Left lung (tissue), 14 donors: ENCODE measurements at places on chromosomes 7 and 10.

GRCh38 chr7:159114981-159115380, 29.7 kb downstream of the VIPR2 start:
- peak; percentile 2 for DNase-seq

DNA sequence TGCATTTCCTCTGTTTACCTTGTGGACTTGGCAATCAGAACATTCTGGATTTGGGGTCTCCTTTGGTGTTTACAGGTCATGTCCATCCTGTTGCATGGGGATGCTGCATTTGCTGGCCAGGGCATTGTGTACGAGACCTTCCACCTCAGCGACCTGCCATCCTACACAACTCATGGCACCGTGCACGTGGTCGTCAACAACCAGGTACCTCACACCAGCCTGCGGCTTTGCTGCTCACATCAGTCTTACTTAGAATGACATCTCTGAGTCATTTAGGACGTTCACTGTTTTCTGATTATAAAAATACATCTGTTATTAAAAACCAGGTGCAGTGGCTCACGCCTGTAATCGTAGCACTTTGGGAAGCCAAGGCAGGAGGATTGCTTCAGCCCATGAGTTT, 67.0 kb upstream of the ZMIZ2 start:
- no peak for DNase-seq

GRCh38 chr7:54187886-54188685, 354.1 kb upstream of the VSTM2A start:
- DNase-seq, result no peak

DNA sequence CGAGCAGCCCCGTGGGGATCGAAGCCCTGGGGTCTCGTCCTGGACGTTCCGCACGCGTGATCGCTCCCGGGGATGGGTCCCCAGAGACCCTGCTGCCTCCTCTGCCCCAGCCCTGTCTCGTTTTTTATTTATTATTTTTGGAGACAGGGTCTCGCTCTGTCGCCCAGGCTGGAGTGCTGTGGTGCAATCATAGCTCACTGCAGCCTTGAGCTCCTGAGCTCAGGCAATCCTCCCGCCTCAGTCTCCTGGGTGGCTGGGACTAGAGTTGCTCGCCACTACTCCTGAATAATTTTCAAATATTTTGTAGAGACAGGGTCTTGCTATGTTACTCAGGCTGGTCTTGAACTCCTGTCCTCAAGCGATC, 319 bp upstream of the STX1A start:
- no peak for DNase-seq

- peak; percentile 27 for DNase-seq
Observed at GRCh38 chr10:118034791-118035261, 11.9 kb downstream of the RAB11FIP2 start.

- no peak for DNase-seq
Observed at GRCh38 chr7:101896941-101897340, 79.5 kb downstream of the CUX1 start.

GRCh38 chr7:45593121-45593541, 19.0 kb downstream of the ADCY1 start:
- no peak for DNase-seq

DNA sequence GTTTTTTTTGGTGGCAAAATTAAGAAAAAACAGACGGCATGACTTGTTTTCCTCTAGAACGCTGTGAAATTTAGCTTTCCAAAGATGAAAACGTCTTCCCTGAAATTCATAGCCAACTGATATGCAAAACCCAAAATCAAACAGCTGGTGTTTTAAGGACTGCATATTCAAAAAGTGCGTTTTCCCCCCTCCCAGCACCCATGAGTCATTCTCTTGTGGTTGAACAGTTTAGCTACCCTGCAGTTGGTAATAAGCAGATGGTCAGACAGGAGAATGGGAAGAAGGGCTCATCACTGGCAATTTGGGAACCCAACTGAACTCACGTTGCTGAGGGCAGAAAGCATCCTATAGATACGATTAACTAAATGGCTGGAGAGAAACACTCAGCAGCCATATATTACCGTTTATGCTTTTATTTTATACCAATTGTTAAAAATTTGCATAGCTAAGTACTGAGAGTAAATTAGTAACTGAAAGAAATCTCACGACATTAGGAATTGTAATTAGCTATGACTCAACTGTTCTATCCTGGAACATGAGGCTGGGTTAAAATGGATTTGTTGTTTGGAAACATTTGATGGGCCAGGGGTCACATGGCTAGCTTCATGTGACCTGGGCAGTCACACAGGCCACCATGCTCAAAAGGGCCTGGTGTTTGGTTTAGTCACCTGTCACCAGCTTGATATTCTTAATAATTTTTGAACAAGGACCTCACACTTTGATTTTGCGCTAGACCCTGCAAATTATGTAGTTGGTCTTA, 343.1 kb downstream of the PHTF2 start:
- DNase-seq, result no peak

GRCh38 chr7:18437101-18437500, 58.4 kb upstream of the HDAC9 start:
- peak; percentile 28 for DNase-seq

GRCh38 chr7:27148031-27148755, 619 bp upstream of the HOXA6 start:
- no peak for DNase-seq

DNA sequence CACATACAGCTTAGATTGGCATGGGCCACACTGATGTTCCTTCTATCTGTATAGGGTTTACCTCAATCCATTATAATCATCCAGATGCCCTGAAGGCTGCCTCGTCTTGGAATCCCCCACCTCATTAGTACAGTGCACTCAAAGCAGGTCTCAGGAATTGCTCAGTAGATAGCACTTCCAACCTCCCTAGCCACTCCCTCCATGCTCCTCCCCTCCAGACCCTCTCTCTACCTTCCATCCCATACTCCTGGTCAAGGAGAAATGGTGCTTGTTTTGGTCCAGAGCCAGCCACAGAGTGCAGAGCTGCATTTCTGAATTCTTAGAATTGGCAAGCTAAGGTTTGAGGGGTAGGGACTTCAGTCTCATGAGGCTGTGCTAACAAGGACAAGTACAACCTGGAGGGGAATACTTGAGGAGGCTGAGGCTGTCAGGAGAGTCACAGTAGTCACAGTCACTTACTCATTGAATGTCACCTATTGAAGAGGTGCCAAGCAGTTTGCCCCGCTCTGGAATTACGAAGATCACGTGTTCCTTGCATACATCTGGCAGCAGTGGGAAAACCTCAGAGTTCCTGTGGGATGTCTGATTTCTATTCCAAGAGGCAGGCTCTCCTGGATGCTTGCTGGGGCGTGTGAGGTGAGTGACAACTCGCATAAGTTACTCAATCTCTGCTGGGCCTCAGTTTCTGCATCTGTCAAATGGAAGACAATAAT, 60.7 kb upstream of the ZNF746 start:
- no peak for DNase-seq

GRCh38 chr7:391411-391951, 101.5 kb downstream of the FOXL3 start:
- DNase-seq, result no peak

GRCh38 chr10:77391605-77392235, 245.9 kb downstream of the KCNMA1 start:
- peak; percentile 51 for DNase-seq

DNA sequence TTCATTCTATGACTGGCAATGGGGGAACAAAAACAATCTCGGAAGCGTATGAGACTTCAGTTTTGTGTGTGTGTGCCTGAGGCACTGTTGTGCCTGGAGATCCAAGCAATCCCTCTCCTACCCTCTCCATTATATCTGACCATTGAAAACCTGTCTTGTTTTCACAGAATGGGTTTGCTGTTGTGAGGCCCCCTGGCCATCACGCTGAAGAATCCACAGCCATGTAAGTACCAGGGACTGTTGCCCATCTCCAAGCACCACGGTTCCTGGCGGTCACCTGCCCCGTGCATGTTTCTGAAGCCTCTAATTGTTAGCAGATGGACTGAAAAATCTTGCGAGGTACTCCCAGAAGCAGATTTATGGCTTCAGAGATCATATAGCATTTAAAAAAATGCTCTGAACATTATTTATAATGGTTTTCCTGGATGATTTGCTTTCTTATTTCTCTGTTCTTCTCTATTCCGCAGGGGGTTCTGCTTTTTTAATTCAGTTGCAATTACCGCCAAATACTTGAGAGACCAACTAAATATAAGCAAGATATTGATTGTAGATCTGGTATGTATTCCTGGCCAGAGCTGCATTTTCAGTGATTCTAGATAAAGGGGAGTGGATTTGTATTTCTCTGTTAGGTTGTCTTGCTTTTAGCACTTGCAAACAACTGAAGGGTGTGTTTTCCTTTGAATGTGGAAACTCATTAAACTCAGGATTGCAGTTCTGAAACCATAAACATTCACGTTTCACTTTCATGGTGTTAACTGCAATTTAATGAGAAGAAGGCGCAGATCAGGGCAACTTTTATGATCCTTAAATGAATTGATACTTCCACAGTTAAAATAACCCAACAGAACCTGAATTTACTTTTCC, 288.2 kb downstream of the TWIST1 start:
- DNase-seq, result no peak

- peak; percentile 29 for DNase-seq
Observed at GRCh38 chr10:117005527-117006055, 604 bp upstream of the SHTN1 start.
